ENCODE measurements at places on chromosomes 6 and 20.

DNA sequence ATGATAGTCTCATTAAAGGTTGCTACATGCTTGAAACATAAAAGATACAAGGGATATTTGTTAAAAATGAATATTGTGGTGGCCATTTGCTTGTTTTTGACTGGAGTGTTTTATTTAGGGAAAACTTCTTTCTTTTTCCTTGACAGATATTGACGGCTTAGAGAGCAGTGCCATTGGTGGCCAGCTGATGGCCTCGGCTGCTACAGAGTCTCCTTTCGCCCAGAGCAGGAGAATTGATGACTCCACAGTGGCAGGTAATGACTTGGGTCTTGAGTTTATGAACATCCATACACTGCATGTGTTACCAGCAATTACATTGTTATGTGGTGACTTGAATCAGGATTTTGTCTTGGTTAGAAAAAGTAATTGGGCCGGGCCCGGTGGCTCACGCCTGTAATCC lies 67.5 kb upstream of the PBOV1 start:
- no peak for DNase-seq

DNA sequence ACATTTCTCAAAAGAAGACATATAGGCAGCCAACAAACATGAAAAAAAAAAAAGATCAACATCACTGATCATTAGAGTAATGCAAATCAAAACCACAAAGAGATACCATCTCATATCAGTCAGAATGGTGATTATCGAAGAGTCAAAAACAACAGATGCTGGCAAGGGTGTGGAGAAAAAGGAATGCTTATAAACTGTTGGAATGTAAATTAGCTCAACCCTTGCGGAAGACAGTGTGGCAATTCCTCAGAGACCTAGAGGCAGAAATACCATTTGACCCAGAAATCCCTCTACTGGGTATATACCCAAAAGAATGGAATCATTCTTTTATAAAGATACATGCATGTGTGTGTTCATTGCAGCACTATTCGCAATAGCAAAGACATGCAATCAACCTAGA lies 303.8 kb upstream of the THEMIS start:
- no peak for DNase-seq

- no peak for DNase-seq
These were observed 205.6 kb upstream of the RIN2 start for GRCh38 chr20:19552221-19553180.

- no peak for DNase-seq
These were observed 99.2 kb downstream of the LCA5 start for GRCh38 chr6:79438030-79438429.

- DNase-seq: no peak
These were observed 75.7 kb upstream of the UST start for GRCh38 chr6:148671085-148671484.

DNA sequence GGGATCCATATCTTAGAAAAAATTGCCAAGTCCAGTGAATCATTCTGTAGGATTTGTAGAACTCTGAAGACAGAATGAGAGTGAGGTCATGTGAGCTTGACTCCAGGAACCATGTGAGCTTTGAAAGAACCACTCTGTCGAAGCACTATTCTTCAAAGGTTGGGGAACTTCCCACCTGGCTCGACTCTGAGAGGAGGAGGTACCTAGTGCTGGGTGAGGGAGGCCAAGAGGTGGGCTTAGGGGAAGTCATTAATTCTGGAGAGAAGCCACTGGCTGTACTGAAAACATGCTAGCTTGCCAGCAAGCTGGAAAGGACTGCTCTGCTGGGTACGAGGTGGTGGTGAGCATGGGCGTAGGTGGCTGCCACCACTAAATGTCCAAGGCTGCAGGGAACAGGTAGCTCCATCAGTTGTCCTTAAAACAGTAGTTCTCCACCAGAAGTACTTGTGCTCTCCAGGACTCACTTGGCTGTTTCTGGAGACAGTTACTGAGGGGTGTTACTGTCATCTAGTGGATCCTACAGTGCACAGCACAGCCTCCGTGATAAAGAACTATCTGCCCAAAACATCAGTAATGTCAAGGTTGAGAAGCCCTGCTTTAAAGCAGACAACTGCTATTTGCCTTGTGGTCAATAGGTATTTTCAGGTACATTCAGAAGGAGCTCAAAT lies 34.7 kb upstream of the SYNJ2 start:
- DNase-seq: no peak

DNA sequence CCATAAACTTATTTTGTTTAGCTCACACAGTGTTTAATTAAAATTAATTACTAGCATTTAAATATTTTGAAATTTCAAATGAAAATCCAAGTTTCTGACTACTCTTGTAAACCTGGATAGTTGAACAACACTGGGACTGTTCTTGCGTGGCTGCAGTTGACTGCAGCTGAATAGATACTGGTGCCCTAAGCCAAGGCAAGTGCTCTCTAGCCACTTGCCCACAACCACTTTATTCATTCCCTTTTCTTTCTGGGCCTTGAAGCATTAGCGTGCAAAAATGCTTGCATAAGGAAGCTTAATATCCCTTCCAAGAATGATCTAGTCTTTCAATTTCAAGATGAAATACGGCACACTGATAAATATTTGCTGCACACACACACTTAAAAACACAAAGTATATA lies 676.0 kb upstream of the MARCKS start:
- DNase-seq: peak; percentile 51

GRCh38 chr20:53660947-53661381 lies 67.3 kb upstream of the ZNF217 start:
- DNase-seq: no peak

GRCh38 chr6:4607793-4608192 lies 168.4 kb upstream of the CDYL start:
- no peak for DNase-seq

- no peak for DNase-seq
These were observed 382.3 kb downstream of the CD83 start for GRCh38 chr6:14499841-14500240.

DNA sequence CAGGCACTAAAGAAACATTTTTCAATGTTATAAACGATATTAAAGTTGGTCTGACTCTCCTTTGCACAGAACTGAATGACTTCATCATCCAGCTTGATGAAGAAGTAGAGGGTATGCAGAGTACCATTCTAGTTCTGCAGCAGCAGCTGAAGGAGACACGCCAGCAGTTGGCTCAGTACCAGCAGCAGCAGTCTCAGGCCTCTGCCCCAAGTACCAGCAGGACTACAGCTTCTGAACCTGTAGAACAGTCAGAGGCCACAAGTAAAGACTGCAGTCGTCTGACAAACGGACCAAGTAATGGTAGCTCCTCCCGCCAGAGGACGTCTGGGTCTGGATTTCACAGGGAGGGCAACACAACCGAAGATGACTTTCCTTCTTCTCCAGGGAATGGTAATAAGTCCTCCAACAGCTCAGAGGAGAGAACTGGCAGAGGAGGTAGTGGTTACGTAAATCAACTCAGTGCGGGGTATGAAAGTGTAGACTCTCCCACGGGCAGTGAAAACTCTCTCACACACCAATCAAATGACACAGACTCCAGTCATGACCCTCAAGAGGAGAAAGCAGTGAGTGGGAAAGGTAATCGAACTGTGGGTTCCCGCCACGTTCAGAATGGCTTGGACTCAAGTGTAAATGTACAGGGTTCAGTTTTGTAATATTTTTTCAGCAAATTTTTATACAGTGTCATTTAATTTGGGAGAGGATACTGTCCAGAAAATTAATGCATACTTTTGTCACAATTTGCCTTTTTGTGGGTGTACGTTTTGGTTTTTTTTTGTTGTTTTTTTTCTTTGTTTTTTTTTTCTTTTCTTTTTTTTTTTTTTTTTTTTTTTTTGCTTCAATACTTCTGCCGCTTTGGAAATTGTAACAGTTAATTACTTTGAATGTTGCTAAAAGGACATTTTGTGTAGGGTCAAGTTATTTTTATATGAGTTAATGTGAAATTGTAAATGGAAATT lies 6.6 kb upstream of the ACAT2 start:
- no peak for DNase-seq

- DNase-seq: no peak
These were observed at the start of gene HLA-DPB1 for GRCh38 chr6:33075568-33076405. TSS of gene HLA-DPB1 (plus strand) at chr6:33075990. CDS start at chr6:33076042, 52 bp downstream.

DNA sequence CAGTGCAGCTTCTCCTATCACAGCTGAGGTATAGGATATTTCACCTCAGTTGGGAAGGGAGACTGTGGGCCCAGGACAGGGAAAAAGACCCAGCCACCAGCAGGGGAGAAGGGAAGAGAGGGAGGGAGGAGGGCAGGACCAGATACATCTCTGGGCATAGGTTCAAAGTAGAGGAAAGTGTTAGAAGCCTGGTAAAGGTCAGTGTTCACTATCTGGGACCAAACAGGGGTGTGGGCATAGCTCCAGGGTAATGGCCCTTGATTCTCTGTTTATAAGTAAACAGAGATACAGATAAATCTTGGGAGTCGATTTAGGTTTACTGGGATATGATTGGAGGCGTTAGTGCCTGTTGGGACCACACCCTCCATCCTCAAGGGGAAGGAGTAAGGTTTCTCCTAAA lies 266.2 kb downstream of the LRFN2 start:
- DNase-seq: no peak
